ENCODE measurements at places on chromosomes 7 and 10. TPM values are rescaled to one million over a fixed set of nuclear protein-coding genes. Genes with fewer than 3 reads are reported as not detected.

GRCh38 chr10:30000802-30001571 lies 58.4 kb downstream of the JCAD start:
- no peak for DNase-seq

- DNase-seq = no peak
Observed at GRCh38 chr10:129970465-129971364, 6.6 kb upstream of the EBF3 start.

DNA sequence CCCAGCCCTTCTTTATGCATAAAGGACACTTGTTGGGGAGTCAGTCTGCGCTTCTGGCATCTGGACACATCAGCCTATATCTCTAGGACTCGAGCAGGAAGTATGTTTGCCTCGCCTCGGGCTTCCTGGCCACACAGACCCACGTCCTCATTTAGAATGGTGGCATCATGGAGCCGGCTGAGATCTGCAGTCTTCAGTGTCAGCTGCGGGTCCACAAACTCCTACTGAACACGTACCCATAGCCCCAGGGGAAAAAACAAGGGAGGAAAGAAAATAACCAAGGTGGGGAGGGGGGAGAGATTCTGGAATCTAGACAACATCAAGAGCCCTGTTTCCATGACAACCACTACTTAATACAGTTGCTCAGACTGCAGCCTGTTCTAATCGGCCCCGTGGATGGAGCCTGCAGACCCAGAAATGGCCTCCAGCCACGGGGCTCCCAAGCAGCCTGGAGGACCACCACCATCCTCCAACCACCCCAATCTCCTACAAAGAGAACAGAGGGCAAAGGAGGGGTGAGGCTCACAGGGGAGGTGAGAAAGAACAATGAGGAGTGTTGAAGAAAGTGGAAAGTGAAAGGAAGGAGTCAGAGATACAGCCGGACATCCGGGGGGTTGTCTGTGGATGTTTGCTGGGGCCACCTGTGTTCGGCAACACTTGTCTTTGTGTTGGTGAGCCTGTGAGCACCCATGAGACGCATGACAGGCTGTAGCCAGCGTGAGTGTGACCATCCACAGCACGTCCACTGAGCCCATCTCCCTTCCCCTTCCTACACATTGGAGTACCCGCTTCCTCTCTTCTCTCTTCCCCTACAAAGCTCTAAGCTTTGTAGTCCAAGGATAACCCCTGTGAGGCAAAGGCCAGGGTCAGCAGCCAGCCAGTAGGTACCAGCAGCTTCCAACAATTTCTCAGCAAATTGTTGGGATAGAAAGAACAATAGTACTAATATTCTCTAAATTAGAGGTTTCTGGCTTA lies 141.0 kb downstream of the PLXNA4 start:
- DNase-seq = no peak

Gene PAX4
- not detected for total RNA-seq
